ENCODE measurements at places on chromosomes 13 and 19.

DNA sequence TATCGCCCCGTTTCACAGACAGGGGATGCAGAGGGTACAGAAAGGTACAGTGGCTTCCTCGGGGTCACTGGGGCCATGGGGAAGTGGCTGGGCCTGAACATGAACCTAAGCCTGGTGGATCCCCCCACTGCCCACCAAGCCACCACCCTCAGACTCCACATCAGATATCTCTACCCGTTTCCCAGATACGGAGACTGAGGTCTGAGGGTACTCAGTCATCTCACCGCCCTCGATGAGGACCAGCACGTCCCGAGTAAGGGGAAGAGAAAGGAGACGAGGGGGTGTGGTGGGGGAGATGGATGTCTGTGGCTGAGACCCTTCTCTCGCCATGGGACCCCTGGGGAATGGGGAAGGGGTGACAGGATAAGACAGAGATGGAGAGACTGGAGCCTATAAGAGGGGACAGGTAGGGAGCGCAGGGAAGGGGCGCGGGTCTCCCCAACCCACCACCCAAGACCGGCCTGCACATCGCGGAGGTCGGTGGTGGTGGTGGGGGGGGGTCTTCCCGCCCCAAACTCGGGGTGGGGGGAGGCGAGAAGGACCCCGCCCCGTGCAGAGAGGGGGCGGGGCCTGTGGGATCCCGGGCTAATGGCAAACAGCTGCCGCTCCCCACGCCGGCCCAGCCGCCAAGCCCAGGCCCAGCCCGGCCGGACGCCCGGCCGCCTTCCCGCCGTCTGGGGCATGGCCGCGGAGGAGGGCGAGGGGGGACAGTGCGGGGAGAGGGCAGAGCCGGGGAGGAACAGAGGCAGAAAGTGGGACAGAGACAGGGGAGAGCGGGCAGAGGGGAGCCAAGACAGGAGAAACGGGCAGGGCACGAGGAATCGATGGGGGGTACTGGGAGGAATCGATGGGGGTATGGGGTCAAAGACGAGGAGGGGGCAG lies 698 bp downstream of the KANK2 start:
- DNase-seq = no peak

- DNase-seq = no peak
Observed at GRCh38 chr19:1979642-1980041, 35.9 kb downstream of the BTBD2 start.

- no peak for DNase-seq
Observed at GRCh38 chr13:45367358-45367757, 26.4 kb upstream of the TPT1 start.

DNA sequence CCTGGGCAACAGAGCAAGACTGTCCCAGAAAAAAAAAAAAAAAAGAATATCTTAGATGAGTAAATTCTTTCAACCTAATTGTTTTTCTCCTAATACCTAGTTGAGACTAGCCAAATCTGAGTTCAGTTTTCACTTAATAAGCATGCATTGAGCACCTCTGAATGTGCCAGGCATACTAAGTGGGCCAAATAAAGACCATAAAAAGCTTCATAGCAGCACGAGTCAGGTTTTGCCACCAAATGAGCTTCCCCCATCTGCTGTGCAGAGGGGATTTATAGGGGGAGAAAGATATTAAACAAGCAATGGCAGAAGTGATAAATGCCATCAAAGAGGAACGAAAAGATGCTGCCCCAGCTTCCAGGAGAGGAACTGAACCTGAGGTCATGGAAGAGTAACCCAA lies 11.4 kb downstream of the THSD1 start:
- no peak for DNase-seq

GRCh38 chr19:35081201-35081600 lies 34.4 kb upstream of the FXYD3 start:
- no peak for DNase-seq

DNA sequence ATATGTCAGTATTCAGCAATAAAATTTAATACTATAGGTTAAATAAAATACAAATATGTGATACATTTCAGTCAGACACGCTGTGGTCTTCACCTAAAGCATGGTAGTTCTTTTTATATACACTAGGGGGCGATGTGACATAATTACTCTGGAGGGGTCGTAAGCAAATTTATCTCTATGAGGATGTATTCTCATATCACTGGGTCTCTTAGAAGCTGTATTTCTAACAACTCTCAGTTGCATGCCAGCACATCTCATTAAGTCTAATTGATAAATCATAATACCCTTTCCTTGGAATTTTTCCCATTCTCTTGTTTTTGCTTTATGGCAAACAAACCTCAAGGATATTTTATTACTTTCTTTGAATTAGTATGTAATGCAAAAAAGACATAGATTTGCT lies 3.9 kb upstream of the PCDH17 start:
- DNase-seq = peak; percentile 16

- DNase-seq = no peak
Observed at GRCh38 chr13:35213911-35214310, 262.6 kb downstream of the MAB21L1 start.

- DNase-seq = no peak
Observed at GRCh38 chr19:19687090-19687489, 18.5 kb downstream of the ZNF101 start.

DNA sequence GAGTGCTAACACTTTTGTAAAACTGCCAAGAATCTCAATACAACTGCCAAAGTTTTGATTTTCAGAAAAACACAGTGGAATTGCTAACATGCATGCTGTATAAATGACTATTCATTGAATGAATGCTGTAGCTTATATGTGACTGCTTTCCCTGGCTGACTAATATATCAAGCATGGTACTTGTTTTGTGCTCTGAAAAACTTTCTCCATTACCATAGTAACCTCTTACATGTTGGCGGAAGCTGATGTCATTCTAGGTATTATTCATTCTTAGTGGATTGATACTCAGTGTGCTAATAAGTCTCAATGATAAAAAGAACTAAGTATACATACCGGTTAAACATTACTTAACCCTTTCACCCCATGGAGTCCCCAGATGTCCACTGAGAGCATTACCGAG lies 166.1 kb upstream of the MYO16 start:
- no peak for DNase-seq
